Chondrocyte (in vitro differentiated cells): ENCODE measurements at places on chromosomes 5 and 9.
A peak's percentile ranks its signal among the peaks of the same experiment; 100 is the strongest.

- DNase-seq = no peak
- H3K4me1 ChIP-seq = peaks cover 13% of the 10 kb centered on the region
- H3K27me3 ChIP-seq = peaks cover 11% of the 10 kb centered on the region
Observed at GRCh38 chr5:115718927-115719326, 93.1 kb upstream of the TMED7 start.

- no peak overlapping the region for H3K27ac ChIP-seq
- H3K4me3 ChIP-seq = no peak overlapping the region
- no peak for DNase-seq
- peaks cover 5% of the 10 kb centered on the region for H3K4me1 ChIP-seq
- H3K27me3 ChIP-seq = no peaks in the 10 kb centered on the region
- no peaks in the 10 kb centered on the region for H3K36me3 ChIP-seq
Observed at GRCh38 chr9:15354713-15355112, 47.7 kb upstream of the TTC39B start.

- no peak overlapping the region for H3K4me3 ChIP-seq
- H3K36me3 ChIP-seq = no peaks in the 10 kb centered on the region
- peaks cover 14% of the 10 kb centered on the region for H3K4me1 ChIP-seq
- H3K27me3 ChIP-seq = no peaks in the 10 kb centered on the region
- DNase-seq = no peak
Observed at GRCh38 chr9:76298521-76299144, 95.6 kb downstream of the RFK start.

GRCh38 chr9:88775559-88775958, 215.7 kb upstream of the S1PR3 start:
- no peak for DNase-seq
- H3K4me3 ChIP-seq = no peak overlapping the region
- H3K27ac ChIP-seq = peak overlapping the region; percentile 25
- peaks cover 55% of the 10 kb centered on the region for H3K4me1 ChIP-seq
- no peaks in the 10 kb centered on the region for H3K36me3 ChIP-seq
- H3K27me3 ChIP-seq = no peaks in the 10 kb centered on the region

- H3K27ac ChIP-seq = no peak overlapping the region
- H3K4me3 ChIP-seq = no peak overlapping the region
- H3K36me3 ChIP-seq = no peaks in the 10 kb centered on the region
- H3K27me3 ChIP-seq = no peaks in the 10 kb centered on the region
- no peaks in the 10 kb centered on the region for H3K4me1 ChIP-seq
Observed at GRCh38 chr5:3182133-3182876, 413.3 kb upstream of the IRX1 start.

- peaks cover 33% of the 10 kb centered on the region for H3K4me1 ChIP-seq
- no peak for DNase-seq
- H3K27me3 ChIP-seq = no peaks in the 10 kb centered on the region
- H3K4me3 ChIP-seq = no peak overlapping the region
- H3K36me3 ChIP-seq = no peaks in the 10 kb centered on the region
Observed at GRCh38 chr5:168005093-168005492, 286.4 kb upstream of the WWC1 start.

DNA sequence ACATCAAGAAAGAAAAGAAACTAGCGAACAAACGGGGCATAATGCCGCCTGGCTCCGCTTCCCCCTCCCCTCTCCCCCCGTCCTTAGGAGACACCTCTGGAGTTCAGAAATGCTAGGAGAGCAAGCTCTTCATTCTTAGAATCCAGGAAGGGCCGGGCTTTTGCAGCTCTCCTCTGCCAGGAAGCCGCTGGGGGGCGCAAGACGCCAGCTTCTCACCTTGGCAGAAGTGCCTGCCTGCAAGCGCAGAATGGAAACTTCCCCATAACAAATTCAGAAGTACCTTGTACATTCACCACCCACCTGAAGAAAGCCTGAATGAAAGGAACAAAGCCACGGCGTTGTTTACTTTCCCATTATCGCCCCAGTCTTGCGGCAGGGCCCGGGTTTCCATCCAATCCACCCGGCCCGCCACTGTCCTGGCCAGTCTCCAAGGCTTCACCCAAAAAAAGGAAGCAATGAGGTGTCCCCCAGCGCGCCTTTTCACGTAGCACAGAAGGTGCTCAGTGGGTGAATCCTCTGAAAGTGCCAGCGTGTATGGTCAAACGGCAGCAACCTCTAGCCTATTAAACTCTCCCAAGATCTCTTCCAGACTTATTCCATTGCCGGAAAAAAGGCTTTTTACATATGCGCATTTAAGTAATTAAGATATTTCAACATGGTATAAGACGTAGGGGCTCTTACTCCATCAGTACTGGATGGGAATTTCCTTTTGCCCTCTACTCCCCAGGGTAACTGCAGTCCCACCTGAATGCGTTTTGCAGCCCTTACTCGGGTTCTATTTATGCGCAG, 1.6 kb upstream of the GADD45G start:
- peaks cover 37% of the 10 kb centered on the region for H3K4me1 ChIP-seq
- H3K4me3 ChIP-seq = peak overlapping the region; percentile 65
- no peaks in the 10 kb centered on the region for H3K36me3 ChIP-seq
- no peak overlapping the region for H3K27ac ChIP-seq
- H3K27me3 ChIP-seq = peaks cover 27% of the 10 kb centered on the region

GRCh38 chr9:134497283-134497860, 144.2 kb upstream of the COL5A1 start:
- no peaks in the 10 kb centered on the region for H3K27me3 ChIP-seq
- H3K4me3 ChIP-seq = no peak overlapping the region

DNA sequence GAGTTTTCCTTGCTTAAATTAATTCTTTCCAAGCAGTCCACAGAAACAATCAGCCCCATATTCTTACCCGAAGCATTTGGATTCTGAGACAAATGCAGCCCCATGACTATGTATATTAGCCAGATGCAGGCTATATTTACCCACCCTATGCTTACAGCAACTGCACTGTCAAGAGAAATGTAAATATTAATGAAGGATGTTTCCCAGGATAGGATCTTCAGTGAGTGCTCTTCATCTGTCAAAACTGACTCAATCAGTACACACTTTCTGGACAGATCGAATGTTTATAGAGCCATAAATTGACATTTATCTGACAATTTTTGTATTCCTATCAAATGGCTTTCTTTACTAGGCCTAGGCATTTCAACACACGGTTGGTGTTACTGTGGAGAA, 725.3 kb upstream of the SEMA6A start:
- H3K4me3 ChIP-seq = no peak overlapping the region
- H3K36me3 ChIP-seq = no peaks in the 10 kb centered on the region
- no peak for DNase-seq

DNA sequence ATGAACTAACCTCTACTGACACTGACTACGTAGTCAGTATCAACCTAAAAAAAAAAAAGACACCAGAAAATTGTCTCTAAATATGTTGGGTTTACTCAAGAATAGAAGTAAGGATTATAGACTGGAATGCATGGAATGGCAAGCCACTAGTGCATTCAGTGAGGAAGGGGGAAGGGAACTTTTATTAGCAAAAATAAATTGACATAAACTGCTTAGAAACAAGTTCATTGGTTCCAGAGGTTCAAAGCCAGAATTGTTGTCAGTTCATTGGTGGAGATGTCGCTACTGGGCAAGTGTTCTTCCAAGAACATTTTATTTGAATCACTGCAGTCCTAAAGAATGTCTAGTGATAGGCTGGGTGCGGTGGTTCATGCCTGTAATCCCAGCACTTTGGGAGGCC, 26.1 kb upstream of the AOPEP start:
- peaks cover 22% of the 10 kb centered on the region for H3K4me1 ChIP-seq
- no peaks in the 10 kb centered on the region for H3K36me3 ChIP-seq
- no peak overlapping the region for H3K27ac ChIP-seq

GRCh38 chr5:161544350-161544765, 2.2 kb downstream of the GABRB2 start:
- H3K4me1 ChIP-seq = peaks cover 22% of the 10 kb centered on the region
- no peak for DNase-seq
- H3K4me3 ChIP-seq = no peak overlapping the region

DNA sequence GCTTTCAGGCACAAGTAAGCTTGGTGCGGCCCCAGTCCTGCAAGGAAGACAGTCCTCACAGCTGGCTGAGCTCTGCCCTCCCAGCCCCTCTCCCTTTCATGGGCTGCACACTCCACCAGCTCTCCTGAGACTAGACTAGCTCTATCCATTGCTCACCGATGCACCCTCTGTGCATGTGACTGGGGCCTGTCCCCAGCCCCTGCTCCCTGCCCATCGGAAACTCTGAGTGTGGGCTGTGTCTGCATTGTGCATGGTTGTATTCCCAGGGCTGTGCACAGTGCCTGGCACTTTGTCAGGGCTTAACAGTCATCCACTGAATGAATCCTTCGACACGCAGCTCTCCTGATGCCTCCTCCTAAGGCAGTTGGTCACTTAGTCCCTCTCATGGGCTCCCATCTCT, 92.2 kb downstream of the PPARGC1B start:
- H3K27me3 ChIP-seq = no peaks in the 10 kb centered on the region
- DNase-seq = no peak
